M059J (cell line): ENCODE measurements at places on chromosomes 2 and 18. TPM values are rescaled to one million over a fixed set of nuclear protein-coding genes. Genes with fewer than 3 reads are reported as not detected.
A peak's percentile ranks its signal among the peaks of the same experiment; 100 is the strongest.

GRCh38 chr2:78585871-78586270 lies 439.6 kb upstream of the REG3G start:
- no peak for DNase-seq

MC5R gene
- not detected in 2 replicates for total RNA-seq

CHRNA1 gene
- total RNA-seq = 0.17 TPM in 1 of 2 replicates, not detected in the other

DNA sequence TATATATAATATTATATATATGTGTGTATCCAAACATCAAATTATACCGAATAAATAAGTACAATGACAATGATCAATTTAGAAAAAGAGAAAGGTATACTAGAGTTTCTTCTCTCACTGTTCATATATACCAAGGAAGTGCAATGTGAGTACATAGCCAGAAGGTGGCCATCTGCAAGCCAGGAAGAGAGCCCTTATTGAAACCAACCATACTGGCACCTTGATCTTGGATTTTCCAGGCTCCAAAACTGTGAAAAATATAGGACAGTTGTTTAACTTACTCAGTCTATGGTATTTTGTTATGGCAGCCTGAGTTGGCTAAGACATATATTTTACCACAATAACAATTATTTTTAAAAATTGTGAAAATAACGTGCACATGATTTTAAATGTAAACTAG lies 1490.2 kb upstream of the SLC39A10 start:
- peak; percentile 33 for DNase-seq

- no peak for DNase-seq
Measured at GRCh38 chr2:2524348-2524941, 193.4 kb upstream of the MYT1L start.

CPS1 gene
- total RNA-seq = 16.7 and 24.7 TPM in 2 replicates
